ENCODE measurements at places on chromosomes 5 and 9.
A peak's percentile ranks its signal among the peaks of the same experiment; 100 is the strongest.

- DNase-seq: no peak
These were observed 2123.7 kb upstream of the C9orf72 start for GRCh38 chr9:29697011-29697410.

DNA sequence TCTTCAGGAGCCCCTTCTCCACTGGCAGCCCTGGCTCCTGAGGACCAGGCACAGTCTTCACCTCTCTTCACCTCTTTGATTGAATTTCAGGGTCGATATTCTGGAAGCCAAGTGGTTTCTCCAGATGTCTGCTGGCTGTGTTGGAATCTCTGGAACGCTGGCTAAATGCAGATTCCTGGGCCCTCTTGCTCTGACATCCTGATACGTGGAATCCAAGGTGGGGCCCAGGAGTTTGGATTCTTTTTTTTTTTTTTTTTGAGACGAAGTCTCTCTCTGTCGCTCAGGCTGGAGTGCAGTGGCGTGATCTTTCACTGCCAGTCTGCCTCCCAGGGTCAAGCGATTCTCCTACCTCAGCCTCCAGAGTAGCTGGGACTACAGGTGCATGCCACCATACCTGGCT is 26.8 kb upstream of the IER5L start:
- DNase-seq: no peak

DNA sequence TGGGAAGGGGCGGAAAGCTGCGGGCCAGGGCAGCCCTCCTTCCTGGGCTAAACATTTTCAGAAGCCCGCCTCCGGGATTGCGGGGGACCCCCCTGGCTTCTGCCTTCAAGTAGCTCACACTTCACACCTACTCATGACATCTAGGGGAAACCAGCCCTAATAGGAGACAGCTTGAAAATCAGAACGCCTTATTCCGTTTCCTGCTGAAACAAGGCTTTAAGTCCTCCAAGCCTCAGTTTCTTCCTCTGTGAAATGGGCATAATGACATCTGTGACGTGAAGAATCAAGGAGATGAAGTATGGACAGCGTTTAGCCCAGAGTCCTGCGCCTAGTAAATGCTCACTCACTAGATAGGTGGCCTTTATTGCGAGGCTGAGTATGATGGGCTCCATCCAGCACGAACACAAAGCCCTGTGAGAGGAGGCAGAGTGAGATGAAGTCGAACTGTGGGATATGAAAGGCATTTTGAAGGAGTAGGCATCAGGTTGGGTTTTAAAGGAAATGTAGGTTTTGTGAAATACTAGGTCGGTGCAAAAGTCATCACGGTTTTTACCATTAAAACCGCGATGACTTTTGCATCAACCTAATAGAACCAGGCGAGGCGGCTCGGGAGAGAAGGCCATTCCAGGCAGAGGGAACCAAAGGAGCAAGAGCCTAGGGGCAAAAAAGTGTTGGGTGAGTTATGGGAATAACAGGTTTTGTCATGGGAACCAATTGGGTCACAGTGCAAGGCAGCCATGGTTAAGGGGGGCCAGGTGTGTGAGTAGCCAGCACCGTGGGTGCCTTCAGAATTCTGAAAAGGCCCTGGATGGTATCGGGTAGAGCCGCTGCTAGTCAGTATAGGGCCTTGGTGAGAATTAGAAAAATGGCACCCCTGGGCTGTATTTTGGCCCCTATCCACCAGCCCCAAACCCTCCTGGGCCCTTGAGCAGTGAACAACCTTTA is 1.0 kb upstream of the TSC1 start:
- no peak for DNase-seq

- no peak for DNase-seq
These were observed 18.9 kb upstream of the VLDLR start for GRCh38 chr9:2602704-2603116.

DNA sequence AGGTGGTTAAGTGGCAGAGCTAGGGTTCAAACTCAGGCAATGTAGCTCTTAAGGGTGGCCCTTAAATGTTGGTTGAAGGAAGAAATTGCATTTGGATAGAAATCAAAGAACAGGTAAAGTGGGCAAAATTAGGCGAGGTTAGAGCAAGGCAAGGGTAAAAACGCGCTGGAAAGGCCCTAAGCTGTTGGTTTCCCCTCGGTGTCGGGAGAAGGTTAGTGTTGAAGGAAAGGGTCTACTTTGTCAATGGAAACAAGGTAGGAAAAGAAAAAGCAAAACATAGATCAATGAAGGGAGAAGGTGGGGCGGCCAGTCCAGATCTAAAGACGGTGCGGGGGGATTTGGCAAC is 431 bp downstream of the FASTKD3 start:
- peak; percentile 46 for DNase-seq

GRCh38 chr5:11903121-11903613 is 1.1 kb downstream of the CTNND2 start:
- DNase-seq: peak; percentile 62
